Hindlimb muscle (tissue), 1 donor: ENCODE measurements at places on chromosomes 3 and 15.

DNA sequence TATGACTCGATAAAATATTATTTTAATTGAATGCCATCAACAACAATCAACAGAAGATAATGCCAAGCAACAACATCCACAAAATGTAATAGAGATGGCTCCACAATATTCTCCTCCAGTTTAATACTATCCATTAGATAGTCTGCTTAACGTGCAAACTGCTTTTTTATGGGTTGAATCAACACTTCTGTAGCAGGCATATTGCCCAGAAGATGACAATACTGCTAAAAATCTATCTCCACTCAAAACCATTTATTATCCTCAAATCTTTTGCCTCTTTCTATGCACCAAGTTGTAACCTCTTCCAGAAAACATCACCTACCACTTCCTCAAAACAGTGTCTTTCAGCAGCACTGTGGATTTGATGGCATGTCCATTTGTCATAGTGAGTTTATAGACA lies 295.7 kb upstream of the LMCD1 start:
- no peak for DNase-seq

DNA sequence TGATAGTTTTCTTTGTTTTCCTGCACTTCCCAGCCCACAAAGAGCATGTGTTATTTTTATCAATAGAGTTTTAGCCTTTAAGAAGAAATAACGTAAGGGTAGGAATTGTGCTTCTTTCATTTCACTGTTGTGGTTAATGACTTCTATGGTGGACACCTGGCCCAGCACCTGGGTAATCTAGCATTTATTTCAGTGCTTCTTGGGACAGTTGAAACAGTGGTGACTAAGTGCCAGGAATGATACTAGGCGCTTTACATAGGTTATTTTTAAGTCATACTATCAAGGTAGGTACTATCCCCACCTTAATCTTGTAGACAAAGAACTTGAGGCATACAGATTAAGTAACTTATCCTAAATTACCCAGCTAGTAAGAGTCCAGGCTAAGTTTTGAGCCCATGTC lies 243.8 kb downstream of the SOX2 start:
- no peak for DNase-seq

DNA sequence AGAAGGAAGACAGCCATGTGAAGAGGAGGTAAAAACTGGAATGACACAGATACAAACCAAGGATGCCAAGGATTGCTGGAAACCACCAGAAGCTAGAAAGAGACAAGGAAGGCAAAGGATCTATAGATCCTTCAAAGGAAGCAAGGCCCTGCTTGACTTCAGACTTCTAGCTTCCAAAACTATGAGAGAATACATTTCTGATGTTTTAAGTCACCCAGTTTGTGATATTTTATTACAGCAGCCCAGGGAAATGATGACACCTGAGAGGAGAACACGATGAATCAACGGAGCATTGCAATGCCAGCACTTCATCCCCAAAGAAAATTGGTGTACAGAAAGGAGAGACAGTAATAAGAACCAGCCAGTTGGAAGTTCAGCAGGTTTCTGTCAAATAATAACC lies 116.3 kb downstream of the MAGI1 start:
- no peak for DNase-seq

GRCh38 chr15:31207246-31207645 lies 105.7 kb upstream of the TRPM1 start:
- no peak for DNase-seq

GRCh38 chr3:121975702-121976302 lies 46.2 kb downstream of the ILDR1 start:
- DNase-seq: no peak
